Hematopoietic multipotent progenitor cell treated with erythropoietin and hydrocortisone succinate and interleukin-3 and kit ligand, for 15 days (in vitro differentiated cells): ENCODE measurements at places on chromosomes 1 and 21.

DNA sequence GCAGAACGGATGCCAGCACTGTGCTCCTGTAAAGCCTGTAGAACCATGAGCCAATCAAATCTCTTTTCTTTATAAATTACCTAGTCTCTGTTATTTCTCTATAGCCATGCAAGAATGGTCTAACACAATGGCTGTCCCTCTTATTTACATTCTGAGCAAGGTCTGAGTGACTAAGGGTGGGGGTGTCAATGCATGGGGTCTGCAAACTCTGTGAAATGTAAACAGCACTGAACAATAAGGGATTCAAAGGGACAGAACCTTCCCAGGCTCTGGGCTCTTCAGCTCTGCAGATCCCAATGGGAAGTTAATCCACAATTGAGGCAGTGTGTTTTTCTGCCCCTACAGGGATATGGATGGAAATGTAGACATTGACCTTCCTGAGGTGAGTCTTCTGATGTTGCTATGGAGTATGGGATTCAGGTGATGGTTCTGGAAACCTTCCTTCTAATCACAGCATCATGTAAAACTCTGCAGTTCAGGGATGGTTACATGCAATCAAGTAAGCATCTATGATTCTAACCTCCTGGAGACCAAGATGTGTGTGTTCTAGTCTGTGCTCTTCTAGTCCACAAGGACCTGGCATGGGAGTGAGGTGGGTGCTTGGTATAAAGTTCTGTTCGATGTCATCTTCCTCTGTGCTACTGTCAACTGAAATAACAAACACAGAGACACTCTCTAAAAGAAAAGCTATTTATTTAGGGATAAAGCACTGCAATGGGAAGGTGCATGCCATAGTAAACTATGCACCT lies 38.6 kb downstream of the CAPN9 start:
- no peak for DNase-seq

DNA sequence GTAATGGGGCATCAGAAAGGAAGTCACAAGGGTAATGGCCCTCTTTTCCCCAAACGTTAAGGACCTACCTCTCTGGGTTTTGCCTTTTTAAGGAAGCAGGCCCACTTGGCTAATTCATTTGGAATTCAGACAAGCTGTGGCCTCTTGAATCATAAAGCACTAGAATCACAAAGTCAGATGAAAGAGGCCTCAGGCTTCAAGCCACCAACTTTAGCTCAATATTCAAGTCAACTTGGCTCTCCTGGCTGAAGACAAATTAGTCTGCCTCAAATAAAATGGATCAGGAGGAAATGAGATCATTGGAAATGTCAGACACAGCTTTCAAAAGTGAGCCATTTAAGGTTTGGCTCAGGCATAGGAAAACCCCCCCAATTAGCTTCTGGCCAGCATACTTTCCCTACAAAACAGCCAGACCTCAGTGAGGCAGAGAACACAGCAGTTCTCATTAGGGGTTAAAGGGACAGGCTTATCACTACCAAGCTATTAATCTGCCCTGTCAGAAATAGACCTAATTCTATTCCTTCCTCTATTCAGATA lies 34.3 kb downstream of the SLC35D1 start:
- DNase-seq = no peak

GRCh38 chr1:154442006-154442740 lies 37.0 kb downstream of the IL6R start:
- DNase-seq = no peak

- DNase-seq = no peak
Observed at GRCh38 chr1:90835661-90836344, 118.7 kb upstream of the BARHL2 start.
